ENCODE measurements at places on chromosomes 3 and 15. TPM values are rescaled to one million over a fixed set of nuclear protein-coding genes. Genes with fewer than 3 reads are reported as not detected.

The SPCS1 gene
- total RNA-seq: 166 TPM

The GOLGA6A gene
- 42.4 TPM for total RNA-seq

The IL17RB gene
- total RNA-seq: 17.5 TPM

The FETUB gene
- 0.79 TPM for total RNA-seq

The SLC22A13 gene
- 2.6 TPM for total RNA-seq

The CD200 gene
- total RNA-seq: 8.5 TPM

The STX19 gene
- not detected for total RNA-seq

The PLSCR5 gene
- total RNA-seq: not detected

The HGD gene
- 1.2 TPM for total RNA-seq

The DUOX1 gene
- total RNA-seq: 5.3 TPM

The SETMAR gene
- total RNA-seq: 36.9 TPM

The REC114 gene
- 28.8 TPM for total RNA-seq

The PP2D1 gene
- total RNA-seq: 22.8 TPM

The ISLR gene
- total RNA-seq: 39.5 TPM

The TMC3 gene
- 0.16 TPM for total RNA-seq

The BLM gene
- total RNA-seq: 5.9 TPM

The PATL2 gene
- total RNA-seq: 0.62 TPM

The NTRK3 gene
- total RNA-seq: 24.6 TPM

The FBXW12 gene
- 0.81 TPM for total RNA-seq

The SEMA3G gene
- total RNA-seq: 1.7 TPM

The CISH gene
- 1.3 TPM for total RNA-seq

The CEMIP gene
- 8.3 TPM for total RNA-seq

The CPLX3 gene
- total RNA-seq: 5.7 TPM

The KCNMB2 gene
- not detected for total RNA-seq

The PDZRN3 gene
- 23.1 TPM for total RNA-seq

The SAXO2 gene
- total RNA-seq: 22.1 TPM

The CHDH gene
- 41.4 TPM for total RNA-seq

The CCR8 gene
- not detected for total RNA-seq

The GOLGA8M gene
- 17.6 TPM for total RNA-seq

The GFM1 gene
- 83.1 TPM for total RNA-seq

The SAMD7 gene
- total RNA-seq: 0.68 TPM

The TMEM40 gene
- 1.7 TPM for total RNA-seq

The MUSTN1 gene
- total RNA-seq: 3.5 TPM

The SLC6A1 gene
- total RNA-seq: 14.7 TPM

The HES1 gene
- total RNA-seq: 38.9 TPM

The FANCD2OS gene
- 25.8 TPM for total RNA-seq

The XCR1 gene
- 0.16 TPM for total RNA-seq

The TMCO5A gene
- 129 TPM for total RNA-seq
